Prostate gland (tissue), 2 donors: ENCODE measurements at places on chromosomes 2 and 18. TPM values are rescaled to one million over a fixed set of nuclear protein-coding genes. Genes with fewer than 3 reads are reported as not detected.

- no peak for DNase-seq
- H3K36me3 ChIP-seq, result no peaks in the 10 kb centered on the region
- no peak overlapping the region for H3K4me3 ChIP-seq
- no peaks in the 10 kb centered on the region for H3K27me3 ChIP-seq
- no peak overlapping the region for H3K27ac ChIP-seq
- no peaks in the 10 kb centered on the region for H3K4me1 ChIP-seq
These were observed 130.6 kb upstream of the CBLN2 start for GRCh38 chr18:72674710-72675109.

GRCh38 chr2:18413676-18414396 lies 146.6 kb downstream of the RDH14 start:
- no peaks in the 10 kb centered on the region for H3K36me3 ChIP-seq
- H3K27me3 ChIP-seq, result no peaks in the 10 kb centered on the region
- DNase-seq, result no peak
- no peaks in the 10 kb centered on the region for H3K4me1 ChIP-seq
- no peak overlapping the region for H3K4me3 ChIP-seq
- no peak overlapping the region for H3K27ac ChIP-seq

DNA sequence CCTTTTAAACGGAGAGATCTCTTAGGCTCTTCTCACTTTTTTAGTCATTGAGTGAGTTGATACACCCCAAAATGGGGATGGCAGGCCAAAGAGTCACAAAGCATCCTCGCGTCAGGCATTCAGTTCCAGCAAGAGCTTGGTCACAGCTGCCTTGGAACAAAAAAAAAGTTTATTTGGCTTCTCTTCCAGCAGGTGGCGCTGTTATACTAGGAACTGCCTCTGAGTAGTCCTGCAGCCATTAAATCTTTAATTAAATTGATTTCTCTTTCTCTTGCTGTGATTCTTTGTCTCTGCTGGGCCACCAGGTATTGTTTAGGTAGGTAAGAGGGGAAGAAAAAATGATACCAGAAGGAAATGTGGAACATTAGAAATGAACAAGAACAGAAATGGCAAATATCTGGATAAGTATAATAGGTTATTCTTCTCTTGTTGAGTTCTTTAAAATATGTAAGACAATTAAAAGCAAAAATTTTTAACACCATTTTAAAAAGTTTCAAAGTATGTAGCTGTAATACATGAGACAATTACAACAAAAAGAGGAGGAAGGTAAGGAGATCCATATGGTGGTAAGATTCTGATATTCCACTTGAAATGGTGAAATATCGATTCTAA lies 175.1 kb downstream of the GALNT1 start:
- DNase-seq, result peak; percentile 47
- no peaks in the 10 kb centered on the region for H3K27me3 ChIP-seq
- H3K4me3 ChIP-seq, result no peak overlapping the region
- H3K36me3 ChIP-seq, result no peaks in the 10 kb centered on the region
- no peaks in the 10 kb centered on the region for H3K4me1 ChIP-seq
- H3K27ac ChIP-seq, result no peak overlapping the region

DNA sequence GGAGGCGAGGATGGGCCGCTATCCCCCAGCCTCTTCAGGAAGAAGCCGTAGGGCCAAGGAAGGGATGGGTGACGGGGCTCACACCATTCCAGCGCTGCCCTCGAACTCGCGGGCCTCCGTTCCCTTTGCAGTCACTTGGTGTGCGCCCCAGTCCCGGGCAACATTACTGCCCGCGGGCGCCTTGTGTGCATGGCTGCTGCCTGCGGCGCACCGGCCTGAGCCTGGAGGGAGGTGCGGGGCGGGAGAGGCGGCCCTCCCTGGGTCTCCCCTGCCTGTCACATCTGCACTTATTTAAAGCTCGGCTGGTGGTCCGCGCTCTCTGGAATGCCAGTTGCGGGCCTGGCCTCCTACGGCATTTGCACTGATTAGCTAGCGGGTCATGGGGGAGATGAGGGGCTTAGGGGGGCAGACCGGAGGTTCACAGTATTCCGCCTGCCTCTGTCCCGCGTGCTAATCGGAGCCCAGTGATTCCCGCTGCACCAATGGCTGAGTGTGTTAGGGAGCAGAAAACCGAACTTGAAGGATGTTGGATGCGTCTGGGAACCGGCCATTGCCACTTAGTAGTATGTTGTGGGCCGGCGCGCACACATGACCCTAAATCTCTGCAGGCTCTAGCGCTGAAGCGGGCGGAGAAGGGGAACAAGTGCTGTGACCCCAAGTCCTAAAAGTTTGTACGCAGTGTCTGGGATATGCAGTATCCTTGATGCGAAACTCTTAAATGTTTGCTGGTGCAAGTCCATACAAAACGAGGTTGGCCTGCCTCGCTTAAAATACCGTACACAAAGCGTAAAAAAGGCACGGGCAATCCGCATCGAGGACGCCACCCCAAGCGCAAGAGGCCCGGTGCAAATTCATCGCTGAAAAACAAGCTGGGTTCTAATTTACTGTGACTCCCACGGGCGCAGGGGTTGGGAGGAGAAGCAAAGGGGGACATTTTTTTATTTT lies 161.2 kb upstream of the SIX2 start:
- no peak for DNase-seq
- peak overlapping the region; percentile 50 for H3K27ac ChIP-seq
- H3K4me3 ChIP-seq, result peak overlapping the region; percentile 41
- H3K36me3 ChIP-seq, result no peaks in the 10 kb centered on the region

- H3K27ac ChIP-seq, result no peak overlapping the region
- H3K36me3 ChIP-seq, result no peaks in the 10 kb centered on the region
- H3K4me3 ChIP-seq, result no peak overlapping the region
- H3K27me3 ChIP-seq, result no peaks in the 10 kb centered on the region
- H3K4me1 ChIP-seq, result no peaks in the 10 kb centered on the region
These were observed 56.5 kb downstream of the HPCAL1 start for GRCh38 chr2:10359246-10359645.

- no peak overlapping the region for H3K27ac ChIP-seq
- no peaks in the 10 kb centered on the region for H3K4me1 ChIP-seq
- H3K27me3 ChIP-seq, result no peaks in the 10 kb centered on the region
- no peaks in the 10 kb centered on the region for H3K36me3 ChIP-seq
These were observed 21.2 kb upstream of the NAB1 start for GRCh38 chr2:190627448-190628412.

- H3K27me3 ChIP-seq, result no peaks in the 10 kb centered on the region
- no peak overlapping the region for H3K4me3 ChIP-seq
- no peaks in the 10 kb centered on the region for H3K4me1 ChIP-seq
- no peak for DNase-seq
- H3K27ac ChIP-seq, result no peak overlapping the region
- H3K36me3 ChIP-seq, result no peaks in the 10 kb centered on the region
These were observed 108.4 kb downstream of the ALMS1 start for GRCh38 chr2:73494031-73494430.

GRCh38 chr2:152523091-152523490 lies 188.1 kb downstream of the FMNL2 start:
- H3K4me1 ChIP-seq, result no peaks in the 10 kb centered on the region
- no peaks in the 10 kb centered on the region for H3K27me3 ChIP-seq
- no peak overlapping the region for H3K27ac ChIP-seq
- H3K4me3 ChIP-seq, result no peak overlapping the region

DNA sequence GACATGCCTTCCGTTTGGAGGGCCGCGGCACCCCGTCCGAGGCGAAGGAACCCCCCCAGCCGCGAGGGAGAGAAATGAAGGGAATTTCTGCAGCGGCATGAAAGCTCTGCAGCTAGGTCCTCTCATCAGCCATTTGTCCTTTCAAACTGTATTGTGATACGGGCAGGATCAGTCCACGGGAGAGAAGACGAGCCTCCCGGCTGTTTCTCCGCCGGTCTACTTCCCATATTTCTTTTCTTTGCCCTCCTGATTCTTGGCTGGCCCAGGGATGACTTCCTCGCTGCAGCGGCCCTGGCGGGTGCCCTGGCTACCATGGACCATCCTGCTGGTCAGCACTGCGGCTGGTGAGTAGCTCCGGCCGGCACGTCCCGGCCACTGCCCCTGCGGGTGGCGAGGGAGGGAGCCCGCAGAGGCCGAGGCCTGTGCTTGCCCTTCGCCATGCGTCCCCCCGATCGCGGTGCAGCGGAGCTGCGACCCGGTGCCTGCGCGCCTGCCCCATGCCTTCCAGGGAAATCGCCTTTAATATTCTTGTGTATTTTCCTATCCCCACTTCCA lies 1.2 kb downstream of the BMPR2 start:
- H3K4me1 ChIP-seq, result no peaks in the 10 kb centered on the region
- peak overlapping the region; percentile 97 for H3K4me3 ChIP-seq
- H3K27me3 ChIP-seq, result no peaks in the 10 kb centered on the region
- no peaks in the 10 kb centered on the region for H3K36me3 ChIP-seq
- peak; percentile 21 for DNase-seq

- H3K27ac ChIP-seq, result no peak overlapping the region
- no peak overlapping the region for H3K4me3 ChIP-seq
- no peaks in the 10 kb centered on the region for H3K27me3 ChIP-seq
- no peak for DNase-seq
These were observed 35.8 kb downstream of the HIBCH start for GRCh38 chr2:190283783-190284182.

GRCh38 chr2:159230145-159230877 lies 56.2 kb downstream of the WDSUB1 start:
- no peak for DNase-seq
- H3K27me3 ChIP-seq, result no peaks in the 10 kb centered on the region
- no peaks in the 10 kb centered on the region for H3K36me3 ChIP-seq

DNA sequence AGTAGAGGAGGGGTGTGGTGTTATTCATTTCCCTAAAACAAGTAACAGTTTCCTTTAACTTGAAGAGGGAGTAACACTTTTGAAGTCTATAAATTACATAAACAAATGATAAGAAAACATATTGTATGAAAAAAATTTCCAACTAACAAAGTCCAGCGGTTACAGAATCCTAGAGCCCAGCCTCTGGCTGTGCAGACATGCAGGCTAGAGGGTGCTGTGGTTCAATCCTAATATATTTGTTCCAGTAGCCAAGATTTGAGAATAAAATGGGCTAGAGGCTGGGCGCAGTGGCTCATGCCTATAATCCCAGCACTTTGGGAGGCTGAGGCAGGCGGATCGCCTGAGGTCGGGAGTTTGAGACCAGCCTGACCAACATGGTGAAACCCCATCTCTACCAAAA lies 56.9 kb downstream of the WDR75 start:
- H3K27ac ChIP-seq, result no peak overlapping the region
- no peaks in the 10 kb centered on the region for H3K36me3 ChIP-seq
- H3K4me1 ChIP-seq, result no peaks in the 10 kb centered on the region
- H3K27me3 ChIP-seq, result no peaks in the 10 kb centered on the region
- no peak for DNase-seq
- no peak overlapping the region for H3K4me3 ChIP-seq

- no peak for DNase-seq
- H3K4me3 ChIP-seq, result no peak overlapping the region
- H3K27ac ChIP-seq, result no peak overlapping the region
These were observed 671.0 kb upstream of the SOX11 start for GRCh38 chr2:5021136-5021535.

DNA sequence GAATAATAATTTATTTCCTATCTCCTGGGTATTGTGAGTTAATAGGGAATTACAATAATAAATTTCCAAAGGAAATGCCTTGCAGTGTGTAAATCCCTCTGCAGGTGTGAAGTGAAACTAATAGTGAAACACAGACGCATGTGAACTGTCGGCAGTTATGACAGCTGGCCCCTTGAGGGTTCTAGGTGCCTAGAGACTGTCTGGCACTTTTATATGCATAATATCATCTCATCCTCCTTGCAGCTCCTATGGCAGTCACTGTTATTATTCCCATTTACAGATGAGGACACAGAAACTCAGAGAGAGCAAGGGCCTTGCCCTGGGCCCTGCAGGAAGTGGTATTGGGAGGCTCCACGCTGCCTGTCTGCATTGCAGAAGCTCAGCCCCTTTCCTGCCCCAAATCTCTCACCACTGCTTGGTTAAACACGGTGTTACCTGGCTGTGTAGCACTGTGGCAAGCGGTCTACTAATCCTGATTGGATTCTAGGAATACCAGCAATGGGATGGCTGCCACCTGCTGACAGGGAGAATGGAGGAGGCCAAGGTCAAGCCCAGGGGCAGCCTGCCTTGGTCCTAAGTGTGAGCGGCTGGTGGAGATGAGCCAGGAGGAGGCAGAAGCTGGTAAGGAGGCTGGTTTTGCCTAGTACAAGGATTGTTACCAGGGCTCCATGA lies 32.8 kb upstream of the ACKR3 start:
- H3K36me3 ChIP-seq, result no peaks in the 10 kb centered on the region
- H3K4me1 ChIP-seq, result no peaks in the 10 kb centered on the region
- no peaks in the 10 kb centered on the region for H3K27me3 ChIP-seq
- no peak overlapping the region for H3K27ac ChIP-seq

- H3K27ac ChIP-seq, result no peak overlapping the region
- no peaks in the 10 kb centered on the region for H3K27me3 ChIP-seq
- H3K36me3 ChIP-seq, result no peaks in the 10 kb centered on the region
These were observed 2026.1 kb upstream of the CELF4 start for GRCh38 chr18:39591649-39592048.

- H3K27me3 ChIP-seq, result no peaks in the 10 kb centered on the region
- no peaks in the 10 kb centered on the region for H3K4me1 ChIP-seq
- no peak for DNase-seq
- no peak overlapping the region for H3K27ac ChIP-seq
These were observed 677 bp upstream of the TMEM178A start for GRCh38 chr2:39664888-39665591.

GRCh38 chr18:48918660-48919456 lies 31.9 kb downstream of the SMAD7 start:
- no peaks in the 10 kb centered on the region for H3K27me3 ChIP-seq
- no peak overlapping the region for H3K4me3 ChIP-seq
- H3K27ac ChIP-seq, result no peak overlapping the region
- H3K36me3 ChIP-seq, result no peaks in the 10 kb centered on the region

DNA sequence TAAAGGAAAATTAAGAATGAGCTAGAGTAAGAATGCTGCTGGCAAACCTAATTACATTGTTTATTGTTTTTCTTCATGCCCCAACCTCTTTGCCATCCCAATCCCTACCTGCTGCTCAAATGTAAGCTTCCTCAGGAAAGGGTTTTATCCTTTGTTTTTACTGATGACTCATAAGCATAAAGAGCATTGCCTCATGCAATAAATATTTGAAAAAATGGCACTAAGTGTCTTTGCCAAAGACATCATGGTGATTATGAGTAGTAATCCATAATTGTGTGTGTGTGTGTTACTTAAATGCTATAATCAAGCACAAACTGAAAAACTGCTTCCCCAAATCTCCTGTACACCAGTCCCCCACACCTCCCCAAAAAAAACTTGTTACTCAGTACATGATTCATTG lies 53.4 kb downstream of the DNER start:
- H3K4me1 ChIP-seq, result no peaks in the 10 kb centered on the region
- H3K27me3 ChIP-seq, result no peaks in the 10 kb centered on the region
- no peak for DNase-seq
- H3K4me3 ChIP-seq, result no peak overlapping the region
- no peak overlapping the region for H3K27ac ChIP-seq

The GALR1 gene
- 0.14 TPM for total RNA-seq

The LBX2 gene
- total RNA-seq, result not detected

The ALPP gene
- not detected for total RNA-seq

The ELOA2 gene
- 0.28 TPM for total RNA-seq

The TTR gene
- 0.50 TPM for total RNA-seq

The NCKAP1 gene
- total RNA-seq, result 81.7 TPM

The KIF1A gene
- total RNA-seq, result 55.8 TPM

The SPDYA gene
- 7.3 TPM for total RNA-seq
